ENCODE measurements at places on chromosomes 12 and 14.

- peak; percentile 86 for DNase-seq
These were observed 556 bp downstream of the TIMM9 start for GRCh38 chr14:58426670-58427280.

- DNase-seq, result no peak
These were observed 15.7 kb downstream of the ASPG start for GRCh38 chr14:104101086-104101621.

- DNase-seq, result peak; percentile 10
These were observed 40.4 kb downstream of the SLC8A3 start for GRCh38 chr14:70148351-70148750.

GRCh38 chr12:110861729-110862128 lies 14.9 kb downstream of the CCDC63 start:
- DNase-seq, result peak; percentile 53

- DNase-seq, result no peak
These were observed 293.2 kb downstream of the DPF3 start for GRCh38 chr14:72600551-72601330.

GRCh38 chr12:100904270-100904669 lies 109.7 kb downstream of the ANO4 start:
- no peak for DNase-seq

GRCh38 chr14:59247801-59248584 lies 59.5 kb downstream of the DAAM1 start:
- DNase-seq, result no peak

- no peak for DNase-seq
These were observed 47.4 kb upstream of the BTG1 start for GRCh38 chr12:92193063-92193462.

DNA sequence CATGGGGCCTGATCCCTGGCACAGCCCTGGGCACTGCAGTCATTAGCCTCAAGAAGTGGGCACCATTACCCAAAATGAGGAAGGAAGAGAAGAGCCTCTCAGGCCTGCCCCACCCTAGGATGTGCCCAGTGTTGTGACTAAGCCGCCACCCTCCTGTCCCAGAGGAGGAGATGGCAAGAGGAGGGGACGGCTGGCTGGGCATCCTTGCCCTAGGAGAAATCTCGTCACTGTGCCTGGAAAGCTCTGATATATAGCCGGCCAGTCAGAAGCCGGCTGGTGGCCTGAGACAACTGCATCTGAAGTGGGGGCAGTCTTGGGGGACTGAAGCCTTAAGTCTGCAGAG lies 115.2 kb downstream of the LGMN start:
- no peak for DNase-seq

DNA sequence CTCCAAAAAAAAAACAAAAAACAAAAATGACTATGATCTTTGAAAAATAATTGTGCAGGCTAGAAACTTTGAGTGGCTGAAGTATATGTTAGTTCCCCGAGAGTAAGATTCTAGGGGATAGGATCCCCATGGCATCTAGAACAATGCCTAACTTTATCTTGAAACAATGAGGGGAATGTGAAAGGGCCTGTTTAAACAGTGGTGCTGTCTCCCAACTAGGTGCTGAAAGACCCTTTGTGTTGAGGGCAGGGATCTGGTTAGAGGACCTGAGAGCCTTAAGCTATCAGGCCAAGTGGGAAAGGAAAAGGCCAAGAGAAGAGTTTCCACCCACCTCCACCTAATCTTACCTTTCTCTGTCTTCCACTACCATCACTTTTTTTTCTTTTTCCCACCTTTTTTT lies 6.8 kb upstream of the YLPM1 start:
- peak; percentile 57 for DNase-seq

DNA sequence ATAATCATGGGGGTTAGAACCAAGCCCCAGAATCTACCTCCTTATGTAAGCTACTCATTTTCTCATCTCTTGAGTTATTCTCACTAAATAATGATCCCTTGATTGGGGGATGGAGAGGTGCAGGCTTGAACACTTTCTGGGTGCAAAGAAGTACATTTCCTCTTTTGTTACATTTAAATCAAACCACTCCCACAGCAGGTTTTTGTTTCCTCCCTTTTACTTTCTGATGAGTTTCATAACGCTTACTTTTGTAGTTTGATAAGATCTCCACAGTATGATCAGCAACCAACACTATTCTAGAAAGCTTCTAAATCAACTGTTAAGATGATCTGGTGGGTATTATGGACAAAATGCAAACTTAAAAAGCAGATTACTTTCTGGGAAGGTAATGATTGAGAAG lies 20.5 kb downstream of the VCPKMT start:
- no peak for DNase-seq

DNA sequence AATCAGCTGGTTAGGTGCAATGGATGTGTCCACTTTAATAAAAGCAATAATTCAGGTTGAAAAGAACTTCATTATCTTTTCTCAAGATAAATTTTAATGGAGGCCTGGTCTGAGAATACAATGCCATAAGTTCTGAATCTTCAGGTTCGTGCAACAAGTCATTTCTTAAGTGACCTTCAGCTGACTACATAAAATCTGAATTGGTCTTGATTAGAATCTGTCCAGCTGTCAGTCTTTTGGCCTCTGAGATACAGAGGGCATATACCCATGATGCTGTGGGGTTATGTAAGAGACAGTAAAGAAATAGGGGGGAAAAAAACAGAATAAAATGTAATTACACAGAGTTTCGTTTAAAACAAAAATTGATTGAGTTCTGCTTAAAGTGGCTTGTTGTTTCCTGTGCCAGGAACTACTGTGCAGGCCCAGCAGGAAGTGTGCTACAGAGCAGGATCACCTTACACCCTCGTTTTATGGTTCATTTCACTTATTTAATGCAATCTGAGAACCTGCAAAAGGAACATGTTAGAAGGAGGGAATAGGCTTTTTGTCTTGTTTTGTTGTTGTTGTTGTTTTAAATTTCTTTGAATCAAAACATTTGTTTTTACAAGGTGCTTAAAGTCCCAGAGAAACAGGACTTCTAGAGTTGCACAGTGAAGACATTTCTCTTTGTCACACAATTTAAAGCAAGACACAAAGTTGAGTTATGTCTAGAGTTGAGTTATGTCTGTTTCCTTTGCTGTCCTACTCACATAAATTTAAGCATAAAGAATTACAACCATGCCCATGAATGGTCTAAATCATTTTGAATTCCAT lies 64.2 kb downstream of the LGR5 start:
- no peak for DNase-seq

DNA sequence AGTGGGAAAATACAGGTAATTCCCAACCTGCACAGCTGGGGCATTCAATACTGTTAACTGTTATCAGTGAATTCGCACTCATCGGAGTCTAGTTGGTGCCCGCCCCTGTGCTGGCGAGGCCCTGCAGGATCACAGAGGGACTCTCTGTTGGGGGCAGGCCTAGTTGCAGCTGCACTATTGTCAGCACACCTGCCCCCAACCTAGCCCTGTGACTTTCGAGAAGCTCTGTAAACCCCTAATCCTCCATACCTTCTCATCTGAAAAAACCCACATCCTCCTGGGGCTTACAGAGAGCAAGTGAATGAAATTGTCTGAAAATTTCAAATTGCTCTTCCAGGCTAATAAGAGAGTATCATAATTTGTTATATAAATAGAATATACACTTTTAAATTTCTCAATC lies 132.2 kb upstream of the NUDT4 start:
- DNase-seq, result peak; percentile 11

GRCh38 chr12:69008520-69008919 lies 75.5 kb upstream of the CPM start:
- no peak for DNase-seq

- DNase-seq, result no peak
These were observed 10.8 kb downstream of the TIGAR start for GRCh38 chr12:4331842-4332241.

GRCh38 chr14:89440986-89441909 lies 24.2 kb upstream of the FOXN3 start:
- DNase-seq, result peak; percentile 93

DNA sequence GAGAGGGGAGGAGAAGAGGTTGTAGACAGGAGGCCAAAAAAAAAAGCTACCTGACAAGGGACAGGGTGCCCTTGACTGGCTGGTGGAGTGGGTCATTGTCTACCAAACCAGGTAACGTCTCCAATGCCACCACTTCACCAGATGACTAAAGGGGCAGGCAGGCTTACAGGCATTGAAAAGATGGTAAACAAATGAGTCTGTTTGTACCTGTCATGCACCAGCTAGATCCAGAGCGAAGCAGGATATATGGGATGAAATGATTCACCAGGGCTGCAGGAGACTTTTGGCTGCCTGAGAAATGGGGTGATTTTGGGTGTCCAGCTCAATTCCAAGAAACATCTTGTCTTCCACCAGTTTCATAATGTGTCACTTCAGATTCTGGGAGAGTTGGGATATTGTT lies 4.0 kb downstream of the C12orf54 start:
- DNase-seq, result no peak

DNA sequence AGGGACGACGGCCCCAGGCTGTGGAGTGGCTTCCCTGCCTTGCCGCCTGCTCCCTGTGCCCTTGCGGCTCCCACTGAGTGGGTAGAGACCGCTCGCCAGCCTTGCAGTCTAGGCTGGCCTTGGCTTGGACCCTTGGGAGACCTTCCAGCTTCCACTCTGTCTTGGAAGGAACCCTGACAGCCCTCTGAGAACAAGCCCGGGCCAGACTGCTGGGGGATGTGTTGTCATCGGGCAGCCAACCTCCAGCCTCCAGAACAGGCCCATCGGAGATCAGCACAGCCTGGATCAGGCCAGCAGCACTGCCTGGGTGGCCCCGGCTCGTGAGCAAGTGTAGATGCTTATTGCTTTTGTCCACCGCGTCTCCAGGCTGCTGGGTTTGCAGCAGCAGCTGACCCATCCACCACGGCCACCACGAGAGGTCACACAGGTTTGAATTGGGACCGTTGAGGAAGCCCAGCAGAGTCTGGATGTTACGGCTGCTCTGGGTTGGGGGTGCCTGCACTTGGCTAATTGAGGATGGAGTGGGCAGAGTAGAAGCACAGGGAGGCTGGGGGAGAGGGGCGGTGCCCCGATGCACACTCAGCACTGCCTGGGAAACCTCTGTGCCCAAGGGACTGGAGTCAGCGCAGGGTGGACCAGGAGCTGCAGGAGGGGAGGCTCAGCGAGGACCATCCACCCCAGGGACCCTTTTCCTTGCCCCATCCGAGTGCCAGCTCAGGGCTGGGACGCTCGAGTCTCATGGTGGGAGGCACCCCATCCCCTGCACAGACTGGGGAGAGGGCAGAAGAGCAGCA lies 55.5 kb downstream of the NOC4L start:
- DNase-seq, result no peak

- no peak for DNase-seq
These were observed 93.5 kb downstream of the LMNTD1 start for GRCh38 chr12:25459541-25459951.

- no peak for DNase-seq
These were observed 94.8 kb downstream of the ETNK1 start for GRCh38 chr12:22719745-22720144.

DNA sequence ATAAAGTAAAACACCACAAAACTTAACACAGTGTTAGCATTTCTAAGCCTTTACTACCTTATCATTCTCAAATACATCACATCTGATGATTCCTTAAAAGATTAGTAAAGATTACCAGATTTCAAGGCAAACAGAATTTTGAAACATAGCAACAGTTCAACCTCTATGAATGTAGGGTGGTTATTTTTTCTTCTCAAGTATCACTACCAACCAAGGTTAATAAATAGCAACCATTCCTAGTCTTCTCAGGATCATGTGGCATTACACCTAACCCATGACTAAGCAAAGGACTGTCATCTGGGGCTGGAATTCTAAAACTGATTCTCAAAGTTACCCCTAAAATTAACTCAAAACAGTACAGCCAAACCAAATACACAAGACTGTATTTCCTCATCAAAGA lies 39.4 kb upstream of the CSRNP2 start:
- no peak for DNase-seq

GRCh38 chr12:88108021-88108420 lies 33.9 kb downstream of the CEP290 start:
- DNase-seq, result no peak

- DNase-seq, result peak; percentile 86
These were observed 282.1 kb downstream of the RPS29 start for GRCh38 chr14:49303946-49304516.

GRCh38 chr12:122840580-122841513 lies 5.6 kb downstream of the HIP1R start:
- DNase-seq, result peak; percentile 16

DNA sequence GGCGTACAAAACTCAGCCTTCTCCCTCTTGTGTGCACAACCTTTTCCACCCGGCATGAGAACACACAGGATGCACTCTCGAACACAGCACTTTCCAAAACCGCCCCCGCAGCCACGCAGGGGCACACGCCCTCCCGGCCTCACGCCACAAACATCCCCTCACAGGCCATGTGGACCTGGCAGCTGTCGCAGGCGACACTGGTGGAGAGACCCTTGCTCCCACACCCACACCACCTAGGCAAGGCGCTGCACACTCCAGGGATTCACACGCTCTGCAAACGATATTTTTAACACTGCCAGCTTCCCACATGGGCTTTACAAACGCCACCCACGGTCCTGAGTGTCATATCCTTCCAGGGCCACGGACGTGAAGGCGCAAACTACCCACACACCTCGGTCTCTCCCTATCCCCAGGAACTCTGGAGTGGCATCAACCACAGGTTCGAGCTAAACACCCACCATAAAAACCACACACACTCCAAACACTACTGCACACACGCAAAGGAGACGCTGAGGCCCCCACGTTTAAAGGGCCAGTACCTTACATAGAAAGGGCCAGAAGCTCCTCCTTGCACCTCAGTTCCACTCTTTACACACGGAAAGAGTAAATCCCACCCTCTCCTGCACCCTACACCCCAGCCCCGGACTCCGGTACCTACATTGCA lies 12.4 kb upstream of the ITGB7 start:
- no peak for DNase-seq

DNA sequence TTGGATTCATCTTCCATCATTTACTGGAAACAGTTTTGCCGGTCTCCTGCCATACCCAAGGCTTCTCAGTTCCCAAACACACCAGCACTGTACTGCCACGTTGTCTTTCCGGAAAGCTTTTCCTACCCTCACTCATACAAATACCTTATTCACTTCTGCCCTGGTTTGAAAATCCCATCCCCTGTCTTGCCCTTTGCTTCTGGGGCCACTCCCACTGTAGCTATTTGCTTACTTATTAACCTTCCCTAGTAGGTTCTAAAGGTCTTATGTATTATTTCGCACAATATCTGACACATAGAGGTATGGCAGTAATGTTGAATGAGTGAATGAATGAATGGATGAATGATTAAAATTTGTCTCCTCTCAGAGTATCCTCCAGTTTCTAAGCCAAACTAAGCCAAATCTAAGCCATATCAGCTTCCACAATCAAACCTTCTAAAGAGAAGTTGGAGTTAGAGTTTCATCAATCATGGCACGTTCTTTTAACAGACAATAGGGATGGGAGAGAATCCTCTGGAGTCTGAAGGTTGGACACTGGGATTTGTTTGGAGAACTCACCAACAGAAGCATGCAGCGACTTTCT lies 18.6 kb downstream of the TSPAN8 start:
- DNase-seq, result no peak

- peak; percentile 81 for DNase-seq
These were observed 97.2 kb upstream of the KRAS start for GRCh38 chr12:25347716-25348592.

Measured in mesendoderm (in vitro differentiated cells).